ENCODE measurements at places on chromosomes 5 and 9.

- DNase-seq: no peak
Measured at GRCh38 chr5:139711067-139711905, 63.1 kb downstream of the CXXC5 start.

DNA sequence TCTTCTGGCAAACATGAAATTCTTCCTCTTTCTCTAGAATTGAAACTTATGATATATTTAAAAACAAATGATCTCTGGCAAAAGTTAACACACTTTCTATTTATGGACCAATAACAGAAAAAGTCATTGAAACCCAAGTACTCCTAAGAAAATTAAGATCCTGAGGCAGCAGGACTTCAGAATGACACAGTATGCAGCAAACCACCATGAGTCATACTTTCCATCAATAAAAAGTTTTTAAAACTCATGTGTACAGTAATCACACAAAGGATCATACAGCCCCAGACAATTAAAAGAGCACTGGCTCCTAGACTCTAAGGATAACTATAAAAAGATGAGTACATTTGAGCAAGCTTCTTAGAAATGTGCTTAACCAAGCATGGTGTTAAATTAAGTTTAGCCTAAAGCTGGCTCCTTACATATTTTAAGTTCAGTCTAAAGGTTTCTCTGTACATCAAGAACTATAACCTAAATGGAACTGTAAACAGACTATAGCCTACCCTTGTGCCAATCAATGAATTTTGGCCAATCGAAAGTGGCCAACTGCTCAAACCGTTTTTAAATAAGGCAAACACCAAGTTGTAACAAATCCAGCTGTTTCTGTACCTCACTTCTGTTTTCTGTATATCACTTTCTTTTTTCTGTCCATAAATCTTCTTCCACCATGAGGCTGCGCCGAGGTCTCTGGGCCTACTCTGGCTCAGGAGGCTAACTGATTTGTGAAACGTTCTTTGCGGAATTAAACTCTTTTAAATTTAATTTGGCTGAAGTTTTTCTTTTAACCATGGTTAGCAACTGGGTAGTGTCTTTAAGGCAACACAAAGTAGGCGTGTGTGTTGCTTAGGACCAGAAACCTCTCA is 232.1 kb upstream of the PIK3R1 start:
- peak; percentile 89 for DNase-seq

- DNase-seq: no peak
Measured at GRCh38 chr9:84002344-84002743, 21.7 kb downstream of the RMI1 start.

DNA sequence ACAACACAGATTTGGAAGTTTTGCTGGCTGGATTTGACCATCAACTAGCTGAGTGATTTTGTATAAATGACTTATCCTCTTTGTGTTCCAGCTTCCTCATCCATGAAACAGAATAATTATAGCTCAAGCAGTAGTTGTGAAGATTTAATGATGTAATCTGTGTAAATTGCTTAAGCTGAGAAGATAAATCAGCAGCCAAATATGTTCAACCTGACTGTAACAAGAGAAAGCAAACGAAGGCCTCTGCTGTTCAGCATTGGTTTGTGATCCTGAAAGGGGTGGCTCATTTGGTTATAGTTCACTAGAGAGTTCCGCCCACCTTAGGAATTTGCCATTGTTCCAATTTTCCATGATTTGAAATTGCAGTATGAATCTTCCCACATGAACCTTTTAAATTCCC is 75.7 kb upstream of the CCDC112 start:
- no peak for DNase-seq

DNA sequence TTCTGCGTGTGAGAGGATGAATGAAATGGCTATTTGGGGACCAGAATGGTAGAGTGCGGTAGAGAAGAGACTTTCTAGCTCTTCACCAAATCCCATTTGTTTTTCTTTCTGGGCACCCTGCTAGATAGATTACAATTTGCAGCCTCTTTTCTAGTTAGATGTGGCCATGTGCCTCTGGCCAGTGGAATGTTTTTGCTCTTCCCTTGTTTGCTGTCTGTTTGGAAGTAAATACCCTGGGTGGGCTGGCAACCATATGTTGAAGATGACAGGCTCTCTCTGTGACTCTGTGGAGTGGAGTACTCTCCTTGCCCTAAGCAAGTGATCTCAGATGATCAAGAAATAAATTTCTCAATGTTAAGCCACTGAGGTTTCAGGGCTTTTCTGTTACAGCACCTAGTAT is 12.9 kb downstream of the GNG10 start:
- no peak for DNase-seq

- DNase-seq: no peak
Measured at GRCh38 chr5:149583394-149583793, 2.1 kb downstream of the ARHGEF37 start.

GRCh38 chr5:115601701-115602590 is at the start of gene TICAM2:
Gene TICAM2 (minus strand): TSS chr5:115602479. CDS start chr5:115581256, 21,223 bp downstream.
- peak; percentile 63 for DNase-seq

GRCh38 chr9:806285-807156 is 35.0 kb upstream of the DMRT1 start:
- no peak for DNase-seq

- DNase-seq: peak; percentile 49
Measured at GRCh38 chr5:145752534-145752933, 82.6 kb downstream of the PRELID2 start.

- no peak for DNase-seq
Measured at GRCh38 chr5:67306965-67307607, 110.5 kb upstream of the CD180 start.

DNA sequence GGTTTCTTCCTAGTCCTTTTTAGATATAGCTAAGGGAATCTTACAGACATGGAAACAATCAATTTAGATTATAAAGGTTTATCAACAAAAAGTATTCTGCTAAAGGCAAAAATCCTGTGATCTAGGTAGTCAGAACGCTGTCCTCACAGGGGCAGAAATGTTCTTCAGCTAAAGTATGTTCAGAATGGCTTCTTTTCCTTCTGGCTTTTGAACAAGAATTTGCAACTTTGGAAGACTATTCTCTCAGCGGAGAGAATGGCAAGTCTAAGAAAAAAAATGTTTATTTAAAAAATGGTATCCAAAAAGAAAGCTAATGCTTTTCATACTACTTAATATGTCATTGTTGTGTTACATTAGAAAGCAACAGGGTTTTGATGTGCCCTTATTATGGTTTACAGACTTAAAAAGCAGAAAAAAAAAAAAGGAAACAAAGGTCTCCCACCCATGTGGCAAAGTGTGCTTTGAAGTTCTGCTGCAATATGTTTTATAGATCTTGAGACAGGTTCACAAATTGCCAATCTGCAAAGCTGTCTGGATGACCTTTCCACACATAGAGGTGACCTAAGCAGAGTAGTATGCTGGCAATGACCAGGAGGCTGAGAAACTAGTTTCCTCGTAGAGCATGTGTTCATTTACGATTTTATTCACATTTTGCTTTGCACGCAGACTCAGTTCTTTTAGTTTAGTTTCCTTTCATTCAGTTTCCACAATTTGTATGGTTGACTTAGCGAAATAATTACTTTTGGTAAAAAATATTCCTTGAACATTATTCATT is 45.1 kb upstream of the PJA2 start:
- no peak for DNase-seq

- DNase-seq: no peak
Measured at GRCh38 chr5:155343468-155343867, 329.9 kb downstream of the KIF4B start.

DNA sequence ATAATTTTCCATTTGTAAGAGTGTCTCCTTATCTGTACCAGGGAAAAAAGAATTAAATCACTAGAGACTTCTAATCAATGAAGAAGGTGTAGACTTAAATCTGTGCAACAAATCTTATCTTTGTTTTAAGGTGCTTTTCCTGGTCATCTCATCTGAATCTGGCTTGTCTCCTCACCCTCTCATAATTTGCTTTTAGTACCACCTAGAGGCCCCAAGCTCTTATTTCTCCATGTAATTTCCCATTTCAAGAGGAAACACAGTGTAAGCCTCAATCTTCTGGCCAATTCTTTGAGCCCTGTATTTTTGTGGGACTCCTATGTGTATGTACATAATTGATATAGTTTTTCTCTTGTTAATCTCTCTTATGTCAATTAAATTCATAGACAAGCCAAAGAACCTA is 1975.3 kb upstream of the CDH6 start:
- no peak for DNase-seq

- peak; percentile 17 for DNase-seq
Measured at GRCh38 chr5:81789033-81789432, 38.1 kb upstream of the SSBP2 start.

DNA sequence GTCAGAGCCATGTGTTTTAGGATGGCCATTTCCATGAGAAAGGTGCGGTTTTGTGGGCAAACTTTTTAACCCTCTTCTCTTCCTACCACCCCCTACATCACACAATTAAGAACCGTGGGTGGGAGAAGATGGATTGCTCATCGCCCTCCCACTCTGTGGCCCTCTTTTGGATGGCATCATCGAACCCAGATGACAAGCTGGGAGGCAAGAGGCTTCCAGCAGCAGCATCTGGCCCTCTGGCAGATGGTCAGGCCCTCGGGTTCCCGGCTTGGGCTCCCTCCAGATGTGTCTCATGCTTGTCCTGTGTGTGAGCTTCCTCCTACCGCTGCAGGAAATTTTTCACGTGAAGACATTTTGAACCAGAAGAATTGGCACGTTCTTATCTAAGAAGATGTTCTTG is 199.9 kb downstream of the EBF1 start:
- DNase-seq: no peak

DNA sequence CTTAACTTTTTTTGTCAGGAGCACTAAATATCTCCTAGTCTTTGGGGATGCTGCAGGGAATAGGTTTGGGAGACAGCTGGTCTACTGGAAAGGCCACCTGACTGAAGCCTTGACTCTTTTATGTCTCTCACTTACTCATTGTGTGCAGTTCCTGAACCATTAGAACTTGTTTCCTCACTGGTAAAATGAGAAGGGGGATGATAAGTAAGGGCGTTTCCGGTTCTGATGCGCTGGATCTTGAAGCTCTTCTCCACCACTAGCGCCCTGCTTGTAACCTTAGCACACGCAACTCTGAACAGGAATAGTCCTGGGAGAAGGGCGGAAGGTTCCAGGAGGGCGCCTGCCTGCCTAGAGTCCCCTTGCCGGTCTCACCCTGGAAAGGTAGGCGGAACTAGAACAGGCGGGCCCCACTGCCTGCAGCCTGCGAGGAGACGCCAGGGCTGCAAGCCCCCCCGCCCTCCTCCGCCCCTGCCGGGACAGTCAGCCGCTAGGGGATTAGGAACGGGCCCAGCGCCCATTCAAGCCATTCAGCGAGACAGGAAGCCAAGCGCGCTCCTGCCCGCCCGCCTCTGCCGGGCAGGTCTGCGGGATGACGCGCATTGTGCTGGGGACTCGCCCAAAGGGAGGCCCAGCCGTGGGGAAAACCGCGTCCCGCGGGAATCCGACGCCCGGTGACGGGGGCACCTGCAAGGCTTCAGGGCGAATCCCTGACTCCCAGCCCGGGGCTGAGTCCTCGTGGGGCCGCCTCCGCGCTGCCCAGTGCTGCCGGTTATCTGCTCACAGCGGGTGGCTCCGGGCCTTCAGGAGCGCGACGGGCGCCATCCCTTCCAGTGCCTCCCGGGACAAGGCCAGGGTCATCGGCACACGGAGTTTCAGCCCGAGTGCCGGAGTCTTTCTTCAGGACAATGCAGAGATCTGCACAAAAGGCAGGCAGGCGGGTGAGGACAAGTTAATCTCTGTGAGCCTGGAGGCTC is 44.0 kb upstream of the XPA start:
- DNase-seq: no peak

- DNase-seq: no peak
Measured at GRCh38 chr5:62268234-62268633, 37.8 kb upstream of the KIF2A start.

DNA sequence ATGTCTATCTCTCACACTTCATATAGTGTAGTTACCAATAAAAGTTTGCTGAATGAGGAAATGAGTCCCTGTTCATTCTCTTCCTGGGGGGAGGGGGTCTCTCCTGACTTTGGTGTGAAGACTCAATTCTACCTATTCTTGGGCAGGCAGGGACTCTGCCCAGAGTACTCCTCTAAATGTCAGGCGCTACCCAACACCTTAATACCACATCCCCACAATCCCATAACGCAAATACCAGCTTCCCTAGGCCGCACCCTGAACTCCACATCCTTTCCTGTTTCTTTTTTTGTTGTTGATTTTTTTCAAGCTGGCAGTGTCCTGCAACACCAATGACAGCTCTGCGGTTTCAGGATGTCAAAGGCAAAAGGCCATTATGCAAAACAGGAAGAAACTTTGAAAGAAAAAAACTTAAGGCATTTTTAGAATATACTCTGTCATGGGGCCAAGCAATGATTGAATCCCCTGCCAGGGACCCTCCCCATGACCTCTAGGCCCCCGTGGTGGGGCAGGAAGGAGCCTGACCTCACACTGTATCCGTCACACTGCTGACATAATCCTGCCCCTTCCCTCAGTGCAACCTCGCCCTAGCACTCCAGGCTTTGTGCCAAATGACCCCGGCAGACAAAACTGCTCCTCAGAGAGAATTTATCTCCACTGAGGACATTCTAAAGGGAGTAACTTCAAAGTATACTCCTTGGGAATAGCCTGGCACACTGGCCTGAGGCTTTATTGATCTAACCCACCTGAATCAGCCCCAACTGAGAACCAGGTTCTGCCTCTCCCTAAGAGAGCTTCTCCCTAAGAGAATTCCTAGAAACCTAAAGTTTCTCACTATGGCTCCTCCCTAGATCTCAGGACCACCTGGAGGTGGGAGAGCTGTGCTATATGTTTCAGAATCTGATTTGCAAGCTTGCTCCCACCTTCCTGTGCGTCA is 8.0 kb downstream of the B4GALT1 start:
- no peak for DNase-seq

GRCh38 chr5:134526483-134527155 is 1.1 kb downstream of the JADE2 start:
- DNase-seq: no peak

- DNase-seq: no peak
Measured at GRCh38 chr5:42005561-42006153, 80.6 kb downstream of the FBXO4 start.

DNA sequence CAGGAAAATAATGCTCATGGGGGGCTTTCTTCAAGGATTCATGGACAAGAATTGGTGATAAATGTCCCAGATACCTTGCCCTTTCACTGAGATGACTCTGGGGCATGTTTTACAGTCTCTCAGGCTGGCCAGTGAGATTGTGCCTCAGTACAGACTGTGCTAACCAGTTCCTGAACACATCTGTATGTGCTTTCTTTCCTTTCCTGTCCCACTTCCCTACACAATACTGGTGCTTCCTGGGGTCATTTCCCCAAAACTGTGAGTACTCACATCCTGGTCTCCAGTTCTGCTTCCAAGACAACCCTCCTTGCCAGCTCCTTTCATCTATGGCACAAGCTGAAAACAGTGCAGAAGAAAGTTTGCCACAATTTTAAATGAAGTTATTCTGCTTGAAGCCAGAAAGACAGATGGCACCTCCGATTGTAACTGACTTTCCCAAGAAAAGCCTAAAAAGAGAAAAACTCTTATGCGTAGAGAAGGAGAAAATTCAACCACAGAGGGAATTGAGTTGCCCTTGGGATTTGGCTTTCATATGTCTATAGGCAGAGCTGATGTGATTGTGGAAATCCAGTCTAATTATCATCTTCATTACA is 134.7 kb downstream of the DRD1 start:
- DNase-seq: no peak

DNA sequence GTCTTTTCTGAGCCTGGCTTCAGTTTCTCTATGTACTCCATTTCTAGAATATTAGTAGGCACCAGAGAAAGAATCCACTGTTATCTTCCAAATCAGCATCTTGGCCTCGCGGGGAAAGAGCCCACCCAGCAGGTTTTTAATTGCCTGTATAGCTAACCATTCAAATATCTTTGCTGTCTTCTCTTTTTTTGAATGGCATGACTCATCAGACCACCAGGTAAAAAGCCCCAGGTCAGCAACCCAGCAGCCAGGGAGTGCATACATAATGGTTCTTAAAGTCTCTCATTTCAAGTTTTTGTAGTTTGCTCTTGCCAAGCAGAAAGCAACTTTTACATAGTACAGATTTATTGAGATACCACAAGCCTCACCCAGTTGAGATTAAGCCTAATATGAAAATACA is 50.7 kb downstream of the TMEM167A start:
- DNase-seq: no peak

Measured in stromal cell of bone marrow (primary cell).